Lower leg skin (tissue), 4 donors: ENCODE measurements at places on chromosomes 5 and 9.

- no peak for DNase-seq
Observed at GRCh38 chr9:78626971-78627370, 330.0 kb downstream of the PSAT1 start.

DNA sequence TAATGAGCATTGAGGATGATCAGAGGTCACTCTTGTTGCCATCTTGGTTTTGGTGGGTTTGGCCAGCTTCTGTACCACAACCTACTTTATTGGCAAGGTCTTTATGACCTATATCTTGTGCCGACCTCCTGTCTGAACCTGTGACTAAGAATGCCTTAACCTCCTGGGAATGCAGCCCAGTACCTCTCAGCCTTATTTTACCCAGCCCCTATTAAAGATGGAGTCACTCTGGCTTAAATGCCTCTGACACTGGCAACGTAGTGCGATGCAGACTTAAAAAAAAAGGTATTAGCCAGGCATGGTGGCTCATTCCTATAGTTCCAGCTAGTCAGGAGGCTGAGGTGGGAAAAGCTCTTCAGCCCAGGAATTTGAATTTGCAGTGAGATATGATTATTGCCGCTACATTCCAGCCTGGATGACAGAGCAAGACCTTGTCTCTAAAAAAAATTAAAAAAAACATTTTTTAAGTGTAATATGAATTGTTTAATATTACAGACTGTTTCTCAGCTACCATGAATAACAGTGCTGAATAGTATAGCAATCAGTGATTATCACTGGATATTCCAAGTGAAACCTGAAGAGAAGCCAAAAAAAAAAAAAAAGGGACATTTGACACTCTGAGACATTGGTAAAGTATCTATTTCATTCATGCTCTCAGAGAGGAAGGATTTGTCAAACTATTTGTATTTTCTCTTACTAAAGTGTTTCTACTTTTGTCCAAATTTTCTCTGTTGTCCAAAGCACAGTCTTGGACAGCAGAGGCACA lies 18.3 kb upstream of the STOM start:
- DNase-seq, result no peak

- no peak for DNase-seq
Observed at GRCh38 chr5:39076757-39077728, 2.8 kb upstream of the RICTOR start.

GRCh38 chr9:137138722-137139467 lies at the start of gene GRIN1:
Gene GRIN1, plus strand, starts transcription at chr9:137139154. Its CDS starts 333 bp downstream, at chr9:137139487.
- DNase-seq, result no peak

DNA sequence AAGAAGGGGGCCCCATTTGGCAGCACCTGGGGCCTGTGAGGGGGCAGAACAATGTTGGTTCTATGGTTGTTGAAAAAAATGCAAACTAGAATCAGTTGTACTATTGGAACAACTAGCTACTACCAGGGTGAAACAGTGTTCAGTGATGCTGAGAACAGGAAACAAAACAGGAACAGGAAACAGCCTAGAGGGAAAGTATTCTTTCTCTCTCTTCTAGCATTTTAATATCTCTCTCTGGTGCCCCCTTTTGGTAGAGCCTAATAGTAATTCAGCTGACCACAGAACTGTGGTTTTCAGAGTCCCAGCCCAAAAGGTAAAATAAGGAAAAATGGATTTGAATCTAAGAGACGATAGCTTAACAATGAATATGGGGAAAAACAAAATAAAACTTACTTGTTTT lies 138.0 kb upstream of the KCNN2 start:
- DNase-seq, result no peak

DNA sequence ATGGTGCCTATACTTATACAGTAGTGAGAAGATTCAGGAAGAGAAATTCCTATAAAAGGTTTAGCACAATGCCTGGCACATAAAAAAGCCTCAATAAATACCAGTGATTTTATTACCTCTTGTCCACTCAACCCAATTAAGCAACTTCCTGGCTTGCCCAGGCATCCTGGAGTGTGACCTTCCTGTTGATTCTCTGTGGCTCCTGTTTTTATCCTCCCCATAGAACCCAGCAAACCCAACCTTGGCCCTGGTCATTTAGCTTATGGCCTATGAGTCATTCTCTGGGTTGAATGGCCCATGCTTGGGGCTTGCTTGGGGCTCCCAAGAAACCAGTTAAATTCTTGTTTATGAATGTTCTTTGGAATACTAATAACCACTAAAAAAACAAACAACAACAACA lies 21.4 kb upstream of the SPARC start:
- no peak for DNase-seq

- no peak for DNase-seq
Observed at GRCh38 chr9:119677811-119678505, 308.7 kb upstream of the BRINP1 start.
